ENCODE measurements at places on chromosomes 6 and 20.

DNA sequence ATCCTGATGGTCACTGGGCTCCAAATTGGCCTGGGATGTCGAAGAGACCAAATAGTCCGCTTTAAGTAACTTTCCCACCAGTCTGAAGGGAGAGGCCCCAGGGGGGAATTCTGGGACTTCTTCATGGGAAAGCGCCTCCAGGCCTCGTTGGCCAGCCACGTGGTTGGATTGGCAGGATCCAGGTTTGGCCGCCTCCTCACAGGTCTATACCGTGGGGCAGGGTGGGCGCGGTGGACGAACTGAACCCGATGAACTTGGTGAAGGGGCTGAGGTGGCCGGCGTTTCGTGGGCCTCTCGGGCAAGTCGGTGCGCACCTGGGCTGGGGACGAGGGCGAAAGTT lies 297 bp downstream of the POM121L2 start:
- no peak for DNase-seq

- no peak for DNase-seq
These were observed 194.5 kb upstream of the CDH4 start for GRCh38 chr20:61057443-61058121.

DNA sequence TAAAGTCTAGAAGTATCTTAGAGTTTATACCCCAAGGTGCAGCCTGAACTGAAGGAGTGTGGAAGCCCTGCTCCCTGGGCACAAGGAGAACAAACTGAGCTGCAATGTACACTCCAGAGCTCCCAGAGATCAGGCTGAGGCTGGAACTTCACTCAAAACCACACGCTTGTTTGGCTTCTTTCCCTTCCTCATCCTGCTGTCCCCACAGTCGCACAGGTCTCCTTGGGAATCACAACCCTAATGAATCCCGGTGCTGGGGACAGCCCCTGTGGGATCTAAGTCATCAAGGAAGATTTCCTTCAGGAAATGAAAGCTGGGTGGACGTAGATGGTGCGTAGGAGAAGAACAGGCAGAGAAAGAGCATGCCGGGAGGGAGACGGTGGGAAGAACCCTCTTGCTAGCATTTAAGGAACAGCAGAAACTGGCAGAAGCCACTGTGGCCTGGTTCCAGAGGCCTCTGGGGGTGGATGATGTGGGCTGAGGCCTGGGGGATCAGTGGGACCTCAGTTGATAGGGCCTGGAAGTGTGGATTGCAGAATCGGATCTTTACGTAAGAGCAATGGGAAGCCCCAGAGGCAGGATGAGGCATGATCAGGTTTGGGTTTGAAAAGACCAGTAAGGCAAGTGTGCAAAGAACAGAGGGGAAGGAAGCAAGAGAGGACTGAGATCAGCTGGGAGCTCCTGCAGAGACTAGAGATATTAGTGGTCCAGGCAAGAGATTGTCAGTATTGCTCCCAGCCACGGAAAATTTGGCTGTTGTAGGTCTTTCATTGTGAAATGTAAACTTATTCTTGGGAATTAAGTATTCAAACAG lies 21.4 kb downstream of the CYP24A1 start:
- no peak for DNase-seq

GRCh38 chr6:35723587-35723986 lies 13.2 kb upstream of the ARMC12 start:
- DNase-seq, result no peak

- DNase-seq, result no peak
These were observed 127.6 kb upstream of the SYNDIG1 start for GRCh38 chr20:24341781-24342180.

GRCh38 chr6:135902756-135903331 lies 51.3 kb downstream of the PDE7B start:
- DNase-seq, result no peak

DNA sequence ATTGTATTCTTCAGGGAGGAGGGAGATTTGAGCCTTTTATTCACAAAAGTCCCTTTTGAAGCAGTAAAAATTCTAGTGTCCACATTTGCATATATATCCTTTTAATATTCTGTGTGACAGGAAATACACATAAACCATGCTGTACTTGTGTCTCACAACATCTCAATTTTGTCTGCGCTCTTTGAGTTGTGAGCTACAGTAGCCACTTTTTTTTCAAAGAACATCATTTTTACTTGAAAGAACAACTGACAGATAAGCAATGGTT lies 21.3 kb downstream of the LMBRD1 start:
- DNase-seq, result no peak

GRCh38 chr6:150822932-150823331 lies 42.6 kb upstream of the MTHFD1L start:
- DNase-seq, result no peak

DNA sequence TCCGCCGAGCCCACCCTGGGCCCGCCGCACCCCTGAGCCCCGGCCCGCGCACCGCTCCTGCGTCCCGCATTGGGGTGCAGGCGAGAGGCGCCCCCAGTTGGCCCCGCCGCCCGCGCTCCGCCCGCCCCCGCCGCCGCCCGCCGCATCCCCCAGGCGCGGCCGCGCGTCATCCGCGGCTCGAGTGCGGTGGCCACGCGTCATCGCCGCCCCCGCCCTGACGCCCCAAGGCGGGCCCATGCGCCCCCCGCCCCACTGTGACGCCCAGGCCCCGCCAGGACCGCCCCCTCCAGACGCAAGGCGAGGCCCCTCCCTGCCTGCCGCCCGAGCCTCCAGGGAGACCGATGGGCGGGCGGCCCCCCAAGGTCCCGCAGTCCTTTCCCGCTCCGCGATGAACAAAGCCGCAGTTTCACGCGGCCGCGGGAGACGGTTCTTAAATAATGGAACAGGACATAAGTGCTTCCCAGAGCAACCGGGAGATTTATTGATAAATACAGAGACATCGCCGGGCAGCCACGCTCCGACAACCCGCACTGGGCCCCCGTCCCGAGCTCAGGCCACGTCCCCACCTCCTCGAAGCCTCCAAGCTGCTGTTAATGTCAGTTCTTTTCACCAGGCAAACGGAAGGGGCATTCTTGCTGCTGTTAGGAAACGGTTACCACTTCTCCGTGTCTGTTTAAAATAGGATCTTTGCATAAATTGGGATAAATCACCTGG lies at the start of gene ANKRD60:
Gene ANKRD60 (minus strand): TSS at position 170 of the 714 bp plus-strand sequence. CDS start 0 bp downstream, at position 170.
- no peak for DNase-seq

DNA sequence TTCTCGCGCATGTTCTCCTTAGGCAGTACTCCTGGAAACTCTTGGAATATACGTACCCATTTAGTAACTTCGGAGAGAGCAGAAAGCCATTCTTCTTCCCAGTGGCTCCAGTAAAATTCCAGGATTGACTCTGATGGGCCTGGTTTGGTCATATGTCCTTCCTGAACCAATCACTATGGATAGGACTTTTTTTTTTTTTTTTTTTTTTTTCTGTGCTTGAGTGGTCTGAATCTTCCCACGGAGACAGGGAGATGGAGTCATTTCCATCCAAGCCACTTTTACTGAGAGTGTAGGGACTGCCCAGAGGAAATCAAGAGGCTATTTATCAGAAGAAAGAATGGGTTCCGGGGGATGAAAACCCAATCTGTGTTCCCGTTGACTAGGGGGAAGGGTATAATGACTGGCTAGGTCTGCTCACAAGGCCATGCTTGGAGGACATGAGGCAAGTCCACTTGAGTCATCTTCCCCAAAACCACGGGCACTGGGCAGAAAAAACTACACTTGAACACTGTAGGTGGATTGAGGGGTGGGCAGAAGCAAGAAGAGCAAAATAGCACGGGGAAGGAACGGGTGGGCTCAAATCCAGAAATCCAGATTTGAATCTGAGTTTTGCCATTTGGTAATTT lies 35.4 kb upstream of the MRPS18A start:
- DNase-seq, result no peak

- no peak for DNase-seq
These were observed 31.6 kb downstream of the OPRM1 start for GRCh38 chr6:154070657-154071056.

DNA sequence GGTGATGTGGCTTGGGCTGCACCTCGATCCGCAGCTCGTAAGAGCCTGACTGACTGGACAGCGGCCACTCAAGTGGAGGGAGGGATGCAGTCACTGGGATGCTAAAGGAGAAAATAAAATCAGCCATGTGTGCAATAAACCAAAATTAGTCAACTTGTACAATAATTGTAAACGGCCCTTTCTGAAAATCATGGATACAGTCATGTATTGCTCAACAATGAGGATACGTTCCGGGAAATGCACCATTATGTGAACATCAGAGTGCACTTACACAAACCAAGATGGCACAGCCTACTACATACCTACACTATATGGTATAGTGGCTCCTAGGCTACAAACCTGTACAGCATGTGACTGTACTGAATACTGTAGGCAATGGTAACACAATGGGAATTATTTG lies 25.7 kb downstream of the NFATC2 start:
- DNase-seq, result no peak

DNA sequence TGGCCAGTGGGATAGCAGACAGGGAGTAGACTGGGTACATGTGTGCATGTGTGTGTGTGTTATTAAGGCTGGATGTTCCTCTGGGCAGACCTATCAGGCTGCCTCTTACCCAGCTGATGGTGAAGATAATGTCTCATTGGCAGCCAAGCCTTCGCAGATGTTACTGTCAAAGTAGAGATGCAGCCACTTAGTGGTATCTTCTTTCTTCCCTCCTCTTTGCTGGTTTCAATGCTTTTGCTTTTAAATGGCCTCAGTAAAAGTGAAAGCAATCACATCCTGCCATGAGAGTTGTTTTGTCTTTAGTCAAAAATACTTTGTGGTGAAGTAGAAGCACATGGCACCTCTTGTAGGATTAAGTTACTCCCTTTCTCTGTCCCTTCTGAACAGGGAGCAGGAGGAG lies 57.5 kb downstream of the SNRNP48 start:
- no peak for DNase-seq

GRCh38 chr6:143196525-143197225 lies 136.0 kb downstream of the AIG1 start:
- no peak for DNase-seq

- peak; percentile 14 for DNase-seq
These were observed 30.3 kb upstream of the NXT1 start for GRCh38 chr20:23320317-23320716.

GRCh38 chr6:37763413-37763812 lies 56.1 kb upstream of the ZFAND3 start:
- DNase-seq, result no peak

GRCh38 chr6:29603930-29604329 lies 19.0 kb downstream of the OR2H2 start:
- no peak for DNase-seq

DNA sequence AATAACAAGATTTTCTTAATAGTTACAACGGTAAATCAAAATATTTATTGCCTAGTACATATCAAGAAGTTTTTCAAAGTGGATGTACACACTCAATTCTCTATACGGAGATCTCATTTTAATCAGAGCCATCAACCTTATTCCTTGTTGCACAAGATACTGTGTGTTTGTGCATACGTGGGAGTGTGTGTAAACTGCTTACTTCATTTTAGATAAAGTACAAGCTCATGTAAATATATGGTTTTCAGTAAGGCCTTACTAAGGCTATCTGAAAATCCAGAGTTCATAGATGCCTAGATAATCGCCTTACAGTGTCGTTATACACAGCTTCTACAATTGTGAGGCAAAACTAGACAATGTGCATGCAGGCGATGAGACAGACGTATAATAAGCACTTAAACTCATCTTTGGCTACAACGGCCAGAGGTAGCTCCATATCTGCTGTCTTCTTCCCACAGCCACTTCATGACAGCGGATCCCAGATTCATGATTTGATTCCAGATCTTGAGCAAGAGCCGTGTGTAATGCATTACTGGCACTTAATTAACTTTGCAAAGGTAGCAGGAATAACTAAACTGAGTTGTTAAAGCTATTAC lies 2.5 kb downstream of the PERP start:
- DNase-seq, result no peak

DNA sequence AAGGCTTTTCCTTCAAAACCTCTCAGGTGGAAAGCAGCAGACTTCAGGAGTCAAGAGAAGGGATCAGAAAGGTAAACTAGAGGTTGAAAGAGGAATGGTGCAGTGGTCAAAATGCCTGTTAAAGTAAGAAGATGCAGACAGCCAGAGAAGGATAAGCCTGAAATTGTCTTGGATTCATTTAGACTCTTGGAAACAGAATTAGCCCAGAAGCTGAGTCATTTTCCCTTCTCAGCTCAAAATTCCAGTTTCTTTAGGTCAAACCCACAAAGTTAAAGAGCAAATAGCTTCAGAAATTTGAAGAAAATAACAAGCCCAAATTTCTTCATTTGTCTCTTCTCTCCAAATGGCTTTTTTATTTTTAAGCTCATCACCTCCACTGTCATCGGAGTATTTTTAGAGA lies 73.9 kb downstream of the DHX35 start:
- DNase-seq, result no peak

DNA sequence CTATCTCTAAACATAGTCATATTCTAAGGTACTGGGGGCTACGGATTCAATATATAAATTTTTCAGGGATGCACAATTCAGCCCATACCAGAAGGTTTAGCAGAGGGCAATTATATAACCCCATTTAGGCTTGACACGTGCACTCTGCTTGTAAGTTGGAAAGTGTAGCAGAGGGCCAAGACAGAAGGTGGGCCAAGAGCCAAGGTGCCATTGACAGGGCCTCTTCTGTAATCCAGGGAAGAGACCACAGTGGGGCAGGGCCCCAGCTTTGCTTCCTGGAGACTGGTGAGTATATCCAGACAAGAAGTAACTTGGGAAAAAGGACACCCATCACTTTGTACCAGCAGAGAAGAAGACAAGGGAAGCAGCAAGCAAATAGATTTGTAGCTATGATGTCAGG lies 672.4 kb upstream of the MARCKS start:
- DNase-seq, result no peak

DNA sequence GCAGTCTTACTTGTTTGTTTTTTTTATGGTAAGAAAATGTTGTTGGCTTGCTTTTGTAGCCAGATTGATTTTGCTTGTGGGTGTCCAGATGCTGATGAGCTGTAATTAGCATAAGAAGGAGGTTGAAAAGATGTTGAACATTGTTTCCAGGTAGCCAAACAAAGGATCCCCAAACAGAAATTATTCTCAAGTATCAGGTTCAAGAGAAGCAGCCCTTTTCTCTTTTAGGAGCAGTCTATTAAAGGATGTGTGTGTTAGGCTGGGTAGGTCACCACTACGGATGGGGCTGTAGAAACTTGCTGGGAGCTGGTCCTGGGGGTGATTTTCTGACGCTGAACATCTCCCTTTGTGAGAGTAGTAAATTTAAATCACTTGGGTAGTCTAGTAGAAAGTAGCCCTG lies 86.9 kb upstream of the VSTM2L start:
- DNase-seq, result no peak

DNA sequence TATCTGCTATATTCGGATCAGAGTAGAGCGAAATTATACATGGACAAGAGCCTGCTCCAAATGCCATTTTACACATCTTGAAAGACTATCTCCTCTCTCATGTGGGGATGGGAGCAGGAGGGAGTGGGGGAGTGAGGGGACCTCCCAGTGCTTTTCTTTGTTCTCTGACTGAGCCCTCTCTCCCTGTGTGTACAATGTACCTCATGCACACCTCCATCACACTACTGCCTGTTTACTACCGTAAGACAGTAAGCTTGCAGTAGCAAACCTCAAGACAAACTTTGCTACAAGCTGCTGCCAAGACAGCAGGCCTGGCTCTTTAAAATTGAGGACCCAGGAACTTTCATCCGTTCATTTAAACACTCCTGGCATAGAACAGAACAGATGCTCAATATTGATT lies 7.2 kb downstream of the NHSL1 start:
- DNase-seq, result no peak
